Colonic mucosa (tissue), 4 donors: ENCODE measurements at places on chromosomes 7 and 10. TPM values are rescaled to one million over a fixed set of nuclear protein-coding genes. Genes with fewer than 3 reads are reported as not detected.

The POLR2J3 gene
- total RNA-seq: 19.2 TPM

The SEMA4G gene
- 133 TPM for total RNA-seq

The TUBAL3 gene
- 12.8 TPM for total RNA-seq

The SMURF1 gene
- total RNA-seq: 35.5 TPM

The HTR7 gene
- 0.07 TPM for total RNA-seq

The RBM33 gene
- total RNA-seq: 56.9 TPM

The C7orf33 gene
- not detected for total RNA-seq

The ADAM12 gene
- 0.30 TPM for total RNA-seq

The LSM5 gene
- total RNA-seq: 64.3 TPM

The SPACDR gene
- 0.54 TPM for total RNA-seq

The FIGNL1 gene
- 19.0 TPM for total RNA-seq

The DLD gene
- 183 TPM for total RNA-seq

GRCh38 chr10:71127104-71127503 is 85.3 kb upstream of the UNC5B start:
- no peak overlapping the region for H3K4me3 ChIP-seq
- H3K4me1 ChIP-seq: no peaks in the 10 kb centered on the region
- H3K27me3 ChIP-seq: no peaks in the 10 kb centered on the region
- no peak for DNase-seq
- no peak overlapping the region for H3K27ac ChIP-seq

GRCh38 chr10:28849821-28850220 is 172.5 kb downstream of the BAMBI start:
- no peak overlapping the region for H3K4me3 ChIP-seq
- no peaks in the 10 kb centered on the region for H3K36me3 ChIP-seq
- H3K4me1 ChIP-seq: no peaks in the 10 kb centered on the region
- no peak overlapping the region for H3K27ac ChIP-seq

GRCh38 chr7:28116041-28116440 is 64.6 kb downstream of the JAZF1 start:
- no peak for DNase-seq
- no peaks in the 10 kb centered on the region for H3K36me3 ChIP-seq
- H3K4me1 ChIP-seq: no peaks in the 10 kb centered on the region
- no peak overlapping the region for H3K4me3 ChIP-seq

DNA sequence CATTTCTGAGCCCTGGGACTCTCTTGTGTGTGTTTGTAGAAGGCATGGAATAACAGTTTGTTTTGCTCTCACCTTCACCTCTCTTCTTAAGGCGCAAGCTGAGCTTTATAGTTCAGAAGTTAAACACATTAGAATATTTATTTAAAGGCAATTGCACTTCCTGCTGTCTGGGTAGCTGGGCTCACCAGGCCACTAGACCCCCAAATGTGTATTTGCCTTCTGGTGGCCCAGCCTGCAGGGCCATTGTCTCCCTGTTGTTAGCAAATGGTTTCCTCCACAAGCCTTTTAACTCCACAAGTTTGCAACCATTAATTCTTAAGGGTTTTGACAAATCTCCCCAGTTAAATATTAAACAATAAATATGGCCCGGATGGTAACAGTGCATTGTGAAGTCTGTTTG is 31.1 kb upstream of the NEUROD6 start:
- no peaks in the 10 kb centered on the region for H3K4me1 ChIP-seq
- no peaks in the 10 kb centered on the region for H3K27me3 ChIP-seq
- H3K4me3 ChIP-seq: no peak overlapping the region
- no peaks in the 10 kb centered on the region for H3K36me3 ChIP-seq

DNA sequence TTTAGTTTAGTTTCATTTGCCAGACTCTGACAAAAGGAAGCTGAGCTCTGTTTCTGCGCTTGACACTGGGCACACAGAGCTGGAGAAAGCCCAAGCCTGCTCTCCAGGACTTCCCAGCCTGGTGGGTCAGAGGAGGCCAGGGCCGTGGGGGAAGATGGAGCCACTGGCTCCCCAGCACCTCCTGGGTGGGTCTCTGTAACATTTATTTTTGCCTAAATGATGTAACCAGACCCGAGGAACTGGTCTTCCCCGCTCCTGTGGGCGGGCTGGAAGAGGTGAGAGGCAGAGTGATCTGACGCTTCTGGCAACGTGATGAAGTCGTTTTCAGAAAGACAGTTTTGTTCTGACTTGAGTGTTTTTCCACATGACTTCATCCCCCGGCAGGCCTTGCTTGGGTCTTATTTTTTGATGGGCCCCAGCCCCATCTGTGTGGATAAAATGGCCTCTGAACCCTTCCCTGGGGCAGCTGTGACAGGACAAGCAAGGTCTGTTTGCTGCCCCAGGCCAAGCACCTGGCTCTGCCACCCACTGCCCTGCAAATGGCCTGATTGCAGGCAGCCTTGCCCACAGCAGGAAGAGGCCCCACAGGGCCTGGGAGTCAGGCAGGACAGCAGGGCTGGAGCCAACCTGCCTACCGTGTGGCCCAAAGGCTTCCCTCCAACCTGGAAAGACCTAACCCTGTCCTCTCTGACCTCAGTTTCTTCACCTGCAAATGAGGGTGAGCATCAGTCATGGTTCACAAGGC is 304.9 kb upstream of the ZMIZ1 start:
- H3K27me3 ChIP-seq: no peaks in the 10 kb centered on the region
- H3K4me3 ChIP-seq: no peak overlapping the region
- DNase-seq: no peak
- no peaks in the 10 kb centered on the region for H3K36me3 ChIP-seq
- no peak overlapping the region for H3K27ac ChIP-seq

- no peaks in the 10 kb centered on the region for H3K27me3 ChIP-seq
- H3K4me3 ChIP-seq: no peak overlapping the region
- no peaks in the 10 kb centered on the region for H3K36me3 ChIP-seq
- H3K4me1 ChIP-seq: no peaks in the 10 kb centered on the region
- H3K27ac ChIP-seq: no peak overlapping the region
- DNase-seq: peak; percentile 55
Measured at GRCh38 chr7:23213755-23214154, 31.9 kb downstream of the NUP42 start.

- H3K4me3 ChIP-seq: no peak overlapping the region
- H3K36me3 ChIP-seq: no peaks in the 10 kb centered on the region
- H3K4me1 ChIP-seq: no peaks in the 10 kb centered on the region
- no peaks in the 10 kb centered on the region for H3K27me3 ChIP-seq
Measured at GRCh38 chr10:34489411-34489810, 325.7 kb downstream of the PARD3 start.

DNA sequence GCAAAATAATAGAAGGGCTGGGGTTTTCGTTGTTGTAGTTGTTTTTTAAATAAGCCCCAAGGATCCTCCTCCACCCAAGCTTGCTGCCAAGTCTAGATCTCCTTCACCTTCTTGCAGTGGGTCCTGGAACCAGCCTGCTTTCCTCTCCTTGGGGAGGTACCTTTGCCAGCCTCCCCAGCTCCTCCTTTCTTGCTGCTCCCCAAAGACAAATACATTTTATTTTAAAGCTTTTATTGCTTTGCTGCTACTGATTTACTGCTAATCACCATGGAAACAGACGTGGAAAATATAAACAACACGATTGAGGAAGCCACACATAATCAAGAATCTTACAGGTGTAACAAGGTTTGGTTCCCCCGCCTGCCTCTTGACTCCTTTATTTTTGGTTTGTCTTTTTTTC is 17.4 kb upstream of the SLF2 start:
- H3K4me3 ChIP-seq: no peak overlapping the region
- H3K27ac ChIP-seq: peak overlapping the region; percentile 83
- no peaks in the 10 kb centered on the region for H3K36me3 ChIP-seq
- H3K27me3 ChIP-seq: no peaks in the 10 kb centered on the region
- no peaks in the 10 kb centered on the region for H3K4me1 ChIP-seq

- no peak for DNase-seq
- H3K27ac ChIP-seq: no peak overlapping the region
- no peaks in the 10 kb centered on the region for H3K27me3 ChIP-seq
- no peak overlapping the region for H3K4me3 ChIP-seq
- no peaks in the 10 kb centered on the region for H3K4me1 ChIP-seq
Measured at GRCh38 chr10:96556003-96556402, 30.8 kb downstream of the TM9SF3 start.

DNA sequence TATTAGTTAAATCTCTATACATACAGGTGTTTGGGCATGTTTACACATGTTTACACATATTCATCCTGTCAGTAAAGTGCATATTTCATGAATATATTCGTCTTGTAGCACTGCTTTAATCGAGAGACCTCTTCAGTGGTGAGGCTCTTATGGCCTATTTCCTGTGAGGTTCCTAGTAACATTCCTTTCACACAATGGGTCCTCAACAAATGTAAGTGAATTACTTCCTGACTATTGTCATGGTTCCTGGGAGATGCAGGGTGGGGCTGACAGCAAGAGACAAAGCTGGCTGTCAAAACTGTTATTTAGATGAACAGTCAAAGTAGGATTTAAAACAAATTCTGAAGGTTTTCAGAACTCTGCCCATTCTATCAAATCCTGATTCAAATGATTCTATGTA is 12.4 kb upstream of the SEMA3A start:
- H3K4me1 ChIP-seq: no peaks in the 10 kb centered on the region
- no peaks in the 10 kb centered on the region for H3K27me3 ChIP-seq
- no peak for DNase-seq
- H3K27ac ChIP-seq: no peak overlapping the region
- no peak overlapping the region for H3K4me3 ChIP-seq

DNA sequence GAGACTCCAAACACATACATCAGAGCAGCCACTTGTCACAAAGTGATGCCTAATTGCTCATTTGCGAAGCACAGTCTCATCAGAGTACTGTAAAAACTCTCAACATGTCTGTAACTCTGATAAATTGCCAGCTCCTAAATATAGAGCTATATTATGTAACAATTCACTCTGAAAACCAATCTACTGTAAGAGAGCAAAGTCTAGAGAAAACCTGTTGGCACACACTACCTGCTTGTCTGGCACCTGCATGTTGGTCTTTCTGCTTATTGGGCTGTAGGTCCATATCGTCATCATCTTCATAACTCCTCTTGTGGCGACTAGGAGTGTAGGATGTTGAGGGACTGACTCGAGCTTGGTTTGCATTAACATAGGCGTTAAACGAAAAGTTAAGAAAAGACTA is 19.8 kb downstream of the MCMBP start:
- H3K36me3 ChIP-seq: peaks cover 6% of the 10 kb centered on the region
- H3K27ac ChIP-seq: no peak overlapping the region
- H3K4me3 ChIP-seq: no peak overlapping the region
- no peaks in the 10 kb centered on the region for H3K4me1 ChIP-seq
- no peaks in the 10 kb centered on the region for H3K27me3 ChIP-seq

DNA sequence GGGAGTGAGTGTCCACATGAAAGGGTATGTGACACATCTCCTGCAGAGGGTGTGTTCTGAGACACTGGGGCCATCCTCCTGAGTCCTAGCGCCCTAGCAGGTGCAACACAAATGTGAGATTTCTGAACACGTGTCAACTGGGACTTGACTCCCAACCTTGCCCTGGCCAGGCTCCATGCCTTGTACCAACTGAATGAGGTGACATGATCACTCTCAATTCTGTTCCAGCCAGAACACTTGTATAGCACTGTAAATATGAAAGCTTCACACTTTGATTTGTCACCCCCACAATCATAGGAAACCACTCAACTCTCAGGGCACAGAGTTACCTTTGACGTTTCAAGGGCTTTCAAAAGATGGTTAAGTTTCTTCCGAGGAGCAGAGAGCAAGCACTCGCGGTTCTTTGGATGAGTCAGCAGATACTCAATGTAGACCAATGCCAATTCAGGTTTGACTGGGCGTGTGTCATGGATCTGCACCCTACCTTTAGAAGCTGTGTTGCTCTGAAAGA is 48.6 kb downstream of the NCAPG2 start:
- H3K4me3 ChIP-seq: no peak overlapping the region
- no peak for DNase-seq
- H3K4me1 ChIP-seq: no peaks in the 10 kb centered on the region
- no peak overlapping the region for H3K27ac ChIP-seq
- H3K27me3 ChIP-seq: no peaks in the 10 kb centered on the region
